DMS79 treated with DMSO at 0.1 percent for 48 hours (cell line): ENCODE measurements at places on chromosomes 2 and 18.
A peak's percentile ranks its signal among the peaks of the same experiment; 100 is the strongest.

GRCh38 chr2:231565887-231566594 is 26.6 kb upstream of the TEX44 start:
- no peak for DNase-seq

DNA sequence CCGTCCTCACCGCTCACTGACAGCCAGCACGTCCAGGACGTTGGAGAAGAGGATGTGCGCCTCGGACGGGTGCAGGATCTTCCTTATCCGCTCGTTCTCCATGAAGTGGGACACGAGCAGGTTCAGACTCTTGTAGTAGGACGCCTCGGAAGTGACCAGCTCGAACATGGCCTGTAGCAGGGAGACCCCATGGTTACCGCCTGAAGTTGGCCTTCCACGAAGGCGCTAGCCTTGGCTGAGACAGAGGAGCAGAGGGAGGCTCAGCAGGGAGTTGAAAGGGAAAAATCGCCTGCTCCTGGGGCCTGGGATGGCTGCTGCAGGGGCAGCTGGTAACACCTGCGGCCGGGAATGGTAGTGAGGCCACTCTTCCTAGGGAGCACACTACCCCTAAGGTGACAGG is 24.7 kb downstream of the SNORC start:
- DNase-seq, result no peak

DNA sequence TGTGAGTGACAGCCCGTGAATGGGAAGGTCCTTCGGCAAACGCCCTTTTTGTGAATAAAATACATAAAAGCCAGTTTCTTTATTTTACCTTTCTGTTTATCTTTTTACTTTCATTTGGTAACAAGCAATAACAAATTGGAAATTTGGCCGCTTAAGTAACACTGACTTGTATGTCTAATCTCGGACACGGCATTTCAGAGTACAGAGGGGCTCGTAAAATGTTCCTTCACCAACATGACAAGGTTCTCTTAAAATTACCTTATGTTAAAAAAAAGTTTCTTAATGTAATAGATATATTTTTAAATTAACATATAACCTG is 558 bp upstream of the NEMP2 start:
- DNase-seq, result peak; percentile 64

DNA sequence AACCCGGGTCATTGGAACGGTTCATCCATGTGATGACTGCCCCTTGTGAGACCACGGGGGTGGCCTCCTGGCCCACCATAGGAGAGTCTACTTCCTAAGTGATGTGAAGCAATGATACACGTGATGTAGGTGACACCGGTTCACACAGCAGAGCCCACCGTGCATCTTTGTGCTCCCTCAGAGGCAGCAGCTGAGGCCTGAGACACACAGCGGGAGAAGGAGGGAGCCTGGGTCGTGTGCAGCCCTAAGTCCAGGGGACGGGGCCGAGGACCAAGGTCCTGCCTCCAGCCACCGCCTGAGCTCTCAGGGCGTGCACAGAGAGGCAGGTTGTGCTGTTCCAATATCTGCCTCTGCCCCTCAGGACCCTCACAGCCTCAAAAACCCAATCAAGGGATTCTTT is 377.2 kb upstream of the SALL3 start:
- DNase-seq, result no peak

DNA sequence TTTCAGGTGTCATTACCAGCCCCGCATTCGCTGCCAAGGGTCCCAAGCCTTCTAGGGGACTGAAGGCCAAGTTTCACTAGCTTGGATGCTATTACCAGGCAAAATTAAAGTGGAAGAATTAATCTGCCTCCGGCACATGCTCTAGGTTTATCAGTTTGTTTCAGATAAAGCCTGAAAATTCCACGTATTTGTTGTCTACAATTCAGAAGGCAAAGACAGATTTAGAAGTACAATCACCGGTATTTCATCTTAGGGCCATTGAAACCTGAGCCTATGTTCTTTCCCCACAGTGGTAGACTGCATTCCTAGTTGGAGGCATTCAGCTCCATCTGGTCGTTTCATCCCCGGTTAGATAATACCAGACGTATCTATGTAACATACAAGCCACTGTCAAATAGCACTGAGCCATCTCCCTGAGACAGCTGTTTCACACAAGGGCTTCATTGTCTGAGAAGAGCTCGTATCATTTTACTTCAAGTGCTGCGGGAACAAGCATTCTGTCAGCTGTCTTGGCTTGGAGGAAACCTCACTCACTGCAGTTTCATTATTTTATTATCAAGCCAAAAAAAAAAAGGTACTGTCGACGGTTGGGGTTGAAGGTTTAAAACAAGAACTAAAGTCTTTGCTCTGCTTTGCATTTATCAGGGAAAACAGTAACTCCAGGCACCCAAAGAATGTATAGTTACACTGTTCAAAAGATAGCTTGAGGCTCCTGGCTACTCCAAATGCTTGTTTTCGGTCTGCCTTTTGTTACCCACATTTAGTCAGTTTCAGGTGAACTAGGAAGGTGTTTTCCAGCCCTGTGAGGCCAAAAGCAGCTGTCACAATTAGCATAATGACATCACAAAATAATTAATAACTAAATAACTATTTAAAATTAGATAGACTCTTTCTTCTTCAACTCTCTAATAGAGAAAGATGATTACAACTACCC is 76.7 kb downstream of the TGIF1 start:
- peak; percentile 94 for DNase-seq

GRCh38 chr2:172460780-172461201 is 33.4 kb downstream of the ITGA6 start:
- no peak for DNase-seq

GRCh38 chr2:39725401-39725800 is 53.7 kb downstream of the THUMPD2 start:
- DNase-seq, result no peak

DNA sequence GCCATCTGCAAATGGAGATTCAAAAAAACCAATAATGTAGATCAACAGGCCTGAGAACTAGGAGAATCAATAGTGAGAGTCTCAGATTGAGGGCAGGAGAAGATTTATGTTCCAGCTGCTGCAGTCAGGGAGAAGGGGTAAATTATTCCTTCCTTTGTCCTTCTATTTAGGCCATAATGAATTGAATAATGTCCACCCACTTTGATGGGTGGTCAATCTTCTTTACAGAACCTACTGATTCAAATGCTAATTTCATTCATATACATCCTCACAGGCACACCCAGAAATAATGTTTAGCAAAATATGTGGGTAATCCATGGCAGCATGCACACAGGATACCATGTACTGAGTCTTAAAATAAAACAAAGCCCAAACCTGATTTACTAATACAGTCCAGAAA is 695.3 kb upstream of the REG3G start:
- no peak for DNase-seq

GRCh38 chr2:78383576-78383975 is 641.9 kb upstream of the REG3G start:
- no peak for DNase-seq
